ENCODE measurements at places on chromosomes 6 and 20. TPM values are rescaled to one million over a fixed set of nuclear protein-coding genes. Genes with fewer than 3 reads are reported as not detected.

The CRISP3 gene
- not detected for total RNA-seq

The CST4 gene
- total RNA-seq: not detected

The RNF182 gene
- total RNA-seq: not detected

The NFYA gene
- 47.0 TPM for total RNA-seq

GRCh38 chr6:152124429-152125074 is 317.1 kb downstream of the ESR1 start:
- no peaks in the 10 kb centered on the region for H3K4me1 ChIP-seq
- no peak overlapping the region for H3K27ac ChIP-seq
- H3K36me3 ChIP-seq: peaks cover 11% of the 10 kb centered on the region
- H3K4me3 ChIP-seq: no peak overlapping the region
- H3K27me3 ChIP-seq: no peaks in the 10 kb centered on the region

DNA sequence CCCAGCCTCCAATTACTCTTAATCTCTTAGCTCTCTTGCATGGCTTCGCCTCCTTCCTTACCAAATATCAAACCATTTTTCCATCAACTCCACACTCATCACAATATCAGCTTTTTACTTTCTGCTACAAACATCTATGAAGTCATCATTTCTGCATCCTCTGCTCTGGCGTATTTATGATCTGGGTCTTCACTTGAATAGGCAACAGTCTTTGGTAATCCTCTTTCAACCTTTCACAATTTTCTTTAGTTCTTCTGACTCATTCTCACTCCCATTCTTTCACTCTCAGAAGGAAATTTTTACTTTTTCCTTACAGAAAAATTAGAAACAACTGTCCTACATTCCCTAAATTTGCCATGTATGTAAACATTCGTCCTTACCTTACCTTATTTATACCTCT is 522.4 kb downstream of the HDGFL1 start:
- no peak overlapping the region for H3K4me3 ChIP-seq
- H3K36me3 ChIP-seq: no peaks in the 10 kb centered on the region
- H3K27ac ChIP-seq: no peak overlapping the region
- no peak for DNase-seq

DNA sequence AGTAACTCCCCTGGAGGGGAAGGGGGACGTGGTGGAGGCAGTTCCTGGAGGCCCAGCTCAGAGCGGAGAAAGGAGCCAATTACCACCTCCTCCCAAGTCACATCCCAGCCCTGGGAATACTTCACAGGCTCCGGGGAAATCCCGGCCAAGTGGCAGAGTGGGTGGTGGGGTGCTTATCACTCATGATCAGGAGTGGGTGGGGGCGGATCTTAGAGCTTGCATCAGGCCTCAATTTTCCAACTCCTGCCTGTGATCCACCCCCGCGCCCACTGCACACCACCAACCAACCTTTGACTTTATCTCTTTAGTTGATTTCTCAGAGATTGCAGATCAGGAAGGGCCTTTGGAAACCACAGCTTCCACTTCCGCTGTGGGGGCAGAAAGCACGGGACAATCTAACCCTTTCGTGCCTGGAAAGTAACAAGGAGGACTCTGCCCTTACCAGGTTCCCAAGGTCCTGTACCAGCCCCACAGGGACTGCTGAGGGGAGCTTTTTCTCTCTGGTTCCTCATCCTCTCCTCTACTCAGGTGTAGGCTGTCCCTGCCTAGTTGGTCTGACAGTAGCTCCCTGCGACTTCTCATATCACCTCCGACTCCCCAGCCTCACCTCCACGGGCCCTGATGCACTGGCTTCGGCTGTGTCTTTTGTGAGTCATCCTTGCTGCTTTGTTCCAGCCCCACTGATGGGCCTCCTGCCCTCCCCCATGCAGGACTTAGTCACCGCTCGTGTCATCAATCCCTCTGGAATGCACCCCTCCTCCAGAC is 24.9 kb upstream of the IER3 start:
- peaks cover 43% of the 10 kb centered on the region for H3K4me1 ChIP-seq
- no peak overlapping the region for H3K4me3 ChIP-seq
- no peaks in the 10 kb centered on the region for H3K27me3 ChIP-seq
- peak; percentile 21 for DNase-seq
- no peak overlapping the region for H3K27ac ChIP-seq
- no peaks in the 10 kb centered on the region for H3K36me3 ChIP-seq

DNA sequence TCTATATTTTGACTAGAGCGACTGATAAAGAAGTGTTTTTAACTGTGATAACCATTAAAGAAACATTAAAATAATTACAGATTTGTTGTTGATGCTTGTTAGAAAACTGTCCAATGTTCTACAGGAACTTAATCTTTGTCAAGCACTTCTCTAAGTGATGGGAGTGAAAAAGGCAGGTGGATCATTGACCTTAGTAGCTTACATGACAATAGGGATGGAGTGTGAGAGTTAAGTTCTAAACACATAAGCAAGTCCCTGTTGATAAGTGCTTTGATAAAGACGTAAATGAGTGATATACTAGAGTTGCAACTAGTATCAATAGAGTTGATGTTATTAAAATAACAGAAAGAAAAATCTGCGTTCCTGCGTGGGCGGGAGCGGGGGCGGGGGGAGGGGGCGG is 931.5 kb upstream of the EPHA7 start:
- H3K27ac ChIP-seq: no peak overlapping the region
- no peaks in the 10 kb centered on the region for H3K27me3 ChIP-seq
- no peaks in the 10 kb centered on the region for H3K36me3 ChIP-seq
- no peaks in the 10 kb centered on the region for H3K4me1 ChIP-seq
- H3K4me3 ChIP-seq: no peak overlapping the region

DNA sequence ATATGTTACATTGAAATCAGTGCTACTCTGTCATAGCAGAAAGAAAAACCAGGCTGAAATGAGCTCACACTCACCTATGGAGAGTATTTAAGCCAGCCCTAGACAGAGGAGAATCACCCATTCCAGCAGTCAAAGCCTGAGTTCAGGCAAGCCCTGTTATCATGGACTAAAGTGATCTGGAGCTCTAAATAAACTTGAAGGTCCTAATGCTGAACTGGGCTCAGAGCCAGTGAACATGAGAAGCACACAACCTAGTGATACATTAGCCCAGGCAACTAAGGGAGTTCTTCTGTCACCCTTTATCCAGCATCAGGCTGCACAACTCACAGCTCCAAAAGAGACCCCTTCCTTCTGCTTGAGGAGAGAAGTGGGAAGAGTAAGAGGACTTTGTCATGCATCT is 425.0 kb downstream of the COL12A1 start:
- H3K27me3 ChIP-seq: no peaks in the 10 kb centered on the region
- no peak overlapping the region for H3K4me3 ChIP-seq
- no peaks in the 10 kb centered on the region for H3K36me3 ChIP-seq
- DNase-seq: no peak
- no peak overlapping the region for H3K27ac ChIP-seq
- H3K4me1 ChIP-seq: no peaks in the 10 kb centered on the region

DNA sequence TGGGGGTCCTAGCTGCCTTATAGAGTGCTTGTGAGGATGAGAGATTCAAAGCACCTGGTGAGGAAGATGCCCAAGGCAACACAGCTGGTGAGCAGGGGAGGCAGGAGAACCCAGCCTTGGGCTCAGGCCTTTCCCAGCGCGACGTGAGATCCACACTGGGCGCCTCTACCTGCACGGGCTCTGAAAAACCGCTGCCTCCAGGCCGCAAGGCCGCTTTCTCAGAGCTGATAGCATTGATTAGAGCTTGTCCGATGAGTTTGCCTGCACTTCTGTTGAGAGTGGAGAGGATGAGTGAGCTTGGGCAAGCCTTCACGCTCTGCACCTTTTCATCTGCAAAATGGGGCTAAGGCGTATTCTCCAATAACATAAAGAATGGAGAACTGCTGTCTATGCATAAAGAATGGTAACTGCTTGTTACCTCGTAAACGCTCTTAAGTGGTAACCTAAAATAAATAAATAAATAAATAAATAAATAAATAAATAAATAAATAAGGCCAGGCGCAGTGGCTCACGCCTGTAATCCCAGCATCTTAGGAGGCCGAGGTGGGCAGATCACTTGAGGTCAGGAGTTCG is 916 bp downstream of the PABPC1L start:
- peaks cover 31% of the 10 kb centered on the region for H3K4me1 ChIP-seq
- no peaks in the 10 kb centered on the region for H3K27me3 ChIP-seq
- H3K36me3 ChIP-seq: peaks cover 24% of the 10 kb centered on the region
- peak overlapping the region; percentile 81 for H3K4me3 ChIP-seq
- H3K27ac ChIP-seq: no peak overlapping the region
- DNase-seq: no peak

DNA sequence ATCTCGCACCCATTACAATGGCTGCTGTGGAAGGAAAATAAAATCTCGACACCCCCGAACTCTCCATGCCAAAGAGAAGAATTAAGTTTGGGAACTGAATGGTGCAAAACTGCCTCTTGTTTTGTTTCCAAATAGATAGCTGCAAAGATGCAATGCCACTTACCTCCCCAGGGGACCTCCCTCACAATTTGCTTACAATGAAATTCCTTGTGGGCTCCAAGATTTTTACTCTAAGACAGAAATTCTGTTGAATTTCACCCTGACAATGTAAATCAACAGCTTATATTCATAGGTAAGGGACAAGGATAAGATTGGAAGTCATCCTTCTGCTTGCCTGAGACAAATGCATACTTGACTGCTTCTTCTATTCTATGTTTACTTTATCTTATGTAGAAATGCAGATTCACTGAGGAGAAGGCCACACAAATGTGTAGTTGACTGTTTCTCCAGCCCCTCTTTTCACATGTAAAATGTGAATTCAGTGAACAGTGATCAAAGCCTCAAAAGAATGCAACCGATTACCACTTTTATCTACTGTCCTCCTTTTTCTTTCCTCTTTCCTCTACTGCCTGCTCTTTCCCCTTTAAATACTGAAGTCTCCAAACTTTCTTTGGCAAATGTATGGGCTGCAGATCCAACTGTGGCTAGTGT is 36.6 kb downstream of the ADGRF4 start:
- H3K4me3 ChIP-seq: no peak overlapping the region
- H3K27ac ChIP-seq: no peak overlapping the region
- H3K27me3 ChIP-seq: no peaks in the 10 kb centered on the region
- no peaks in the 10 kb centered on the region for H3K36me3 ChIP-seq

GRCh38 chr6:124721331-124721730 is 240.9 kb upstream of the RNF217 start:
- no peak overlapping the region for H3K4me3 ChIP-seq
- no peaks in the 10 kb centered on the region for H3K36me3 ChIP-seq
- no peak for DNase-seq

DNA sequence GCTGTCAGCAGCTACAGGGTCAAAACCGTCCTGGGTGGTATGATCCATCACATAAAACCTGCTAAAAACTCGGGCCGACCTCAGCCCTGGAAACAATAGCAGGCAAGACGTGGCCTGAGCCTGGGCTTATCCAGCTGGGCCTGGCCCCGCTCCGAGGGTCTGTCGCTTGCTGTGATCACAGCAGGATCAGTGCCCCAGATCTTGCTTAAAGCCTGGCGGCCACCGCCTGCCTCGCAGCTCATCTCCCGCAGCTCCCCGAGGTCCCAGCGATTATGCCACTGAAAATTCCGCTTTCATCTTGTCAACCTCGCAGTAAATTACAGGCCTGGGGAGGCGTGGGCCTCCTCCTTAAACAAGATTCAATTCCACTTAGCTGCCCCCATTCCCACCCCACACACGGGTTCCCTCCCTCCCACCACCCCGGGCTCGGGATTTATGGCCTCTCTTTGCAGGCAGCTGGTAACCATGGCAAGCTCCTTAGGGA is 40.1 kb downstream of the CDH22 start:
- no peak overlapping the region for H3K4me3 ChIP-seq
- no peaks in the 10 kb centered on the region for H3K4me1 ChIP-seq
- no peaks in the 10 kb centered on the region for H3K36me3 ChIP-seq
- peaks cover 7% of the 10 kb centered on the region for H3K27me3 ChIP-seq
- no peak for DNase-seq
- no peak overlapping the region for H3K27ac ChIP-seq

DNA sequence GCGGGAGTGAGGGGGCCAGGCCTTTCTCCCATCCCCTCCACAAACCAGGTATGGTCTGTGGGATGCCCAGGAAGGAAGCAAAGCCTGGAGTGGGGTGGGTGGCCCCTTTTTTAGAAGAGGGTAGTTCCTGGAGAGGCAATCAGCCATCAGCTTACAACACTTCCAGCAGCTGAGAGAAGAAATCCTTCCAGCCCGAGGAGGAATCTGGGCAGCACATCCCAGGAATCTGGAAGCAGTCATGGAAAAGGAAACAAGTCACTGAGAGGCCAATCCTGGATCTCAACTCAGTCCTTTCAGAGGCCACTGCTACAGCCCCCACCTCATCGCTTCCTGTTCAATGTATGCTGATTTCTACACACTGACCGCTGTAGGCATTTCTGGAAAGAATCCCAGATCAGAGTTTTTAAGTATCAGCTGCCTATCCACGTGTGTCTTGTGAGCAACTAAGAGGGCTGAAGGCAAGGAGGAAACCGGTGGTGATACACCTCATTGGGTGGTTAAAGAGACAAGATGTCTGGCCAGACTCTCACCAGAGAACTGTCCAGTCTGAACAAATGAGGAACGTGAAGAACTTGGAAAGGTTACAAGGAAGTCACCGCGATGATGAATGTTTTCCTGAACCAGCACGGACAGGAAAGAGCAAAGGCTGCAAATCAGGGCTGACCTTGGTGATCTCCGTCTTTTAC is 92.9 kb upstream of the SHLD1 start:
- no peaks in the 10 kb centered on the region for H3K27me3 ChIP-seq
- H3K4me3 ChIP-seq: no peak overlapping the region
- H3K36me3 ChIP-seq: no peaks in the 10 kb centered on the region
- H3K27ac ChIP-seq: no peak overlapping the region
- no peak for DNase-seq

DNA sequence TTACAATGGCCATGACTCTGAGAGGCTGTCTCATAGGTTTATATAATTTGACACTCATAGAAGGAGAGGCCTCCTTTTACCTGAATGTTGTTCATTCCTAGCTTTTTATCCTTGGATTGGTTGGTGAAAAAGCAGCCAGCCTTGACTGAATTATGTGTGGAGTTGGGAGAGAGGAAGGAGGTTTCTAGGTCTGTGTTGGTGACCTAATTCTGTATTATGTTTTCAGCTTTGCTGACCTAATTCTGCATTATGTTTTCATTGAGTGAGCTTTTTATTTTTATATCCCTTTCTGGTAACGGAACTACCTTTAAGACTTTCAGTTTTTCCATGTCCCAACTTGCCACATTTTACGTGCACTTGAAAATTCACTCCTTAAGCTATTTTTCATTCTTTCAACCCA is 59.1 kb upstream of the RNF144B start:
- no peak for DNase-seq
- H3K27ac ChIP-seq: no peak overlapping the region
- no peak overlapping the region for H3K4me3 ChIP-seq
- H3K4me1 ChIP-seq: no peaks in the 10 kb centered on the region
- H3K27me3 ChIP-seq: peaks cover 4% of the 10 kb centered on the region
- no peaks in the 10 kb centered on the region for H3K36me3 ChIP-seq

- H3K27me3 ChIP-seq: no peaks in the 10 kb centered on the region
- H3K4me1 ChIP-seq: peaks cover 28% of the 10 kb centered on the region
- no peak overlapping the region for H3K4me3 ChIP-seq
- no peak for DNase-seq
- H3K27ac ChIP-seq: peak overlapping the region; percentile 88
Observed at GRCh38 chr6:154251116-154251515, 105.5 kb downstream of the IPCEF1 start.
